ENCODE measurements at places on chromosomes 2 and 18.
A peak's percentile ranks its signal among the peaks of the same experiment; 100 is the strongest.

DNA sequence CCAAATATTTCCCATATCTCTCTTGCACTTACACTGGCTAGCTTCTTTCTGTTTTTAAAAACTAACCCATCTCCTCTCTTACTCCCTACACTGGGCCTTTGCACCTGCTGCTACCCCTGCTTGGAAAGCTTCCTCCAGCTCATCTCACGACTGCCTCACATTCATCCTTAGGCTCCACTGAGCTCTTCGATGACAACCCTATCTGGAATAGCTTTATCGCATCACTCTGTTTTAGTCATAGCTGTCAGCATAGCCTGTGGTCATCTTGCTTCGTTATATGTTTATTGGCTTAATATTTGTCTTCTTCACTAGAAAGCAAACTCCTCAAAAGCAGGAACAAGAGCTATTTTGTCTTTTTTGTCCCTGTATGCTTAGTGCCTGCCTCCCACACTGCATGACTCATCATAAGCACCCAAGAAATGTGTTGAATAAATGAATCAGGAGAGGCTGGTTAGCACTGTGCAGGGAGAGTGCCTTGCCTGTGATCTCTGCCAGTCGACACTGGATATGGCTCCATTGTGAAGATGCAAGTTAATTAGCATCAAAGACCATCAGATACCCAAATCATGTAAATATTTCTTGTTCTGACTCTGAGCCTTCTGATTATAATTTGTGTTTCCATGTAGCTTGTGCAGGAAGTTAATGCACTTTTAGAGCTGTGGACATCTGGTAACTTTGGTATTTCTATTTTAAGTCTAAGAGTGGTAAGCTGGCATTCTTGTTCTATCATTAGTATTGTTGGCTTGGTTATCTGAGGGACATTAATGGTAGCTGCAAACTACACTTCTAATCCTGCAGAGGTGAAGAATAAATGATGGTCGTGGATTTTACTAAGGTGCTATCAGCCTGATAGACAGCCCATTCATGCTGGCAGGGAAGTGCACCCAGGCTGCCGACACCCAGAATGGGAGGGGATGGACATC lies 10.3 kb upstream of the DYTN start:
- no peak for DNase-seq

- peak; percentile 21 for DNase-seq
These were observed 18.5 kb upstream of the IL36G start for GRCh38 chr2:112959109-112959812.

- DNase-seq: no peak
These were observed 32.1 kb downstream of the ADRA2B start for GRCh38 chr2:96083989-96084857.

GRCh38 chr2:172047566-172048507 lies 37.5 kb upstream of the DLX1 start:
- DNase-seq: no peak

DNA sequence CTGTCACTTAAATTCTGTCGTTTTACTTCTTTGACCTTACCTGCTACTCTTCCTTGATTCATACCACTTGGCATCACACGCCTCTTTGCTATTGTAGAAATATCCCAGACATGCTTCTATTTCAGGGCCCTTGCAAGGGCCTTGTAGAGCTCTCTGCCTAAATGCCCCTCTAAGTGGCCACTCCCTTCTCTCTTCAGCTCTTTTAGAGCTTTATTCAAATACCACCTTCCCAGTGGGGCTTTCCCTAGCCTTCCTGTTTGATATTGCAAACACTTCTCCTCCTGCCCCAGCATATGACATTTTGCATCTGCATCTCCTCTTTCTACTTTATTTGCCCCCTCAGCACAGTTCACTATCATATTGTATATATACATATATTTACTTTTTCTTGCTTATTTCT lies 54.0 kb downstream of the PELI1 start:
- DNase-seq: no peak

GRCh38 chr2:71929482-71929772 lies 218.2 kb downstream of the CYP26B1 start:
- no peak for DNase-seq

GRCh38 chr2:106176446-106177099 lies 17.5 kb downstream of the UXS1 start:
- no peak for DNase-seq

DNA sequence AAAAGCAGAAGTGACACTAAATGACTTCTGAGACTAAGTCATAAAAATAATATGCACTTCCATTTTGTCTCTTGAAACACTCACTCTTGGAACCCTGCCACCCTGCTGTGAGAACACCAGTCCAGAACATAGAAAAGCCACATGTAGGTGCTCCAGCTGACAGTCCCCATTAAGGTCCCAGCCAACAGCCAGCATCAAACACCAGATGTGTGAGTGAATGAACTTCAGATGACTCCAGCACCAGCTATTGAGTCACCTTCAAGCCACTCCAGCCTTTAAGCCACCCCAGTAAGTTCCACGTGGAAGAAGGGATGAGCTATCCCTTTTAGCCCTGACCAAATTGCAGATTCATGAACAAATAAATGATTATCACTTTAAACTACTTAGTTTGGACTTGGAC lies 31.5 kb upstream of the LGALSL start:
- DNase-seq: no peak

- no peak for DNase-seq
These were observed 13.4 kb upstream of the HRH4 start for GRCh38 chr18:24446953-24447538.

- DNase-seq: no peak
These were observed 2.6 kb downstream of the CDH2 start for GRCh38 chr18:28174181-28174905.

DNA sequence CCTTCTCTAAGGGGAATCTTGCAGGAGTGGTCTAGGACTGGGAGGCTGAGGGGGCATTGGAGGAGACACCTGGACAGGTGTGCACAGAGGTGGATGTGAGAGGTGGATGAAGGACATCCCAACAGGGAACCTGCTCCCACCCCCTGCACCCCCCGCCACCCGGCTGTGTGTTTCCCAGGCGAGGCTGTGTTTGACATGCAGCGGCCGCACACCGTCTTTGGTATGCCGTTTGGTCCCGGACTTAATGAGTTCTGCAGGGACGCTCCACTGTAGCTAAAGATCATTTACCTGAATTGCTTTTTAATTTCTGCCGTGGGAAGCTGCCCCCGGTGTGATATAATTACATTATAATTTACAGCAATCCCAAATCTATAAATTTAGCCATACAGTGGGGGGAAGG lies 87.3 kb downstream of the GLI2 start:
- DNase-seq: no peak

DNA sequence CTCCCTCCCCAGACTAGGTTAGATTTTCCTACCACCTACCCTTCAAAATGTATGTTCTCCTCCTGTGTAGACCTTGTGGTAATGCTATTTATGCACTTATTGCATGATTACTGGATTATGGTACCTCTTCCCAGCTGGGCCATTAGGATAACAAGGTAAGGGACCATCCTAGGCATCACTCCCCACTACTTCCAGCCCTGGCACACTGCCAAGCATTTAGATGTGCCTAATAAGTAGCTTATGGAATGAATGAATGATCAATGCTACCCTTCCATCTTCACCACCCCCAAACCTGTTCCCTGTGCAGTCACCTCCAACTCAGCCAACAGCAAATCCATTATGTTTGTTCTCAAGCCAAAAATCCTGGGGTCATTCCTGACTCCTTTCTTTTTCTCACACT lies 93.4 kb downstream of the C1QL2 start:
- DNase-seq: no peak

DNA sequence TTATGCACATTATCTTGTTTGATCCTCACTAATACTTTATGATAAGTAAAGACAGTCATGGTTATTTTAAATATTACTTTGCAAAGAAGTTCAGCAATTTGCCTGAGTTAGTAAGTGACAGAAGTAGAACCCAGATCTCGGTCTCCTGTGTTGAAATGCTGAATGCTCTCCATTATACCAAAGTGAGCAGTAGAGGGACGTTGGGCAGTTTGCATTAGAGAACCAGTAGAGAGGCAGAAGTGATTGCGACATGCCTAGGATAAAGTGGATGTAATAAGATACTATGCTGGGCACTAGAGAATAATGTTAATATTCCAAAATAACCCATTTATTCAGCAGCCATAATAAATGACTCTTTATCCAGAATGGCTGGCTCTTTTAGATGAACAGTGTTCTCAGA lies 201.0 kb downstream of the PMAIP1 start:
- DNase-seq: no peak

DNA sequence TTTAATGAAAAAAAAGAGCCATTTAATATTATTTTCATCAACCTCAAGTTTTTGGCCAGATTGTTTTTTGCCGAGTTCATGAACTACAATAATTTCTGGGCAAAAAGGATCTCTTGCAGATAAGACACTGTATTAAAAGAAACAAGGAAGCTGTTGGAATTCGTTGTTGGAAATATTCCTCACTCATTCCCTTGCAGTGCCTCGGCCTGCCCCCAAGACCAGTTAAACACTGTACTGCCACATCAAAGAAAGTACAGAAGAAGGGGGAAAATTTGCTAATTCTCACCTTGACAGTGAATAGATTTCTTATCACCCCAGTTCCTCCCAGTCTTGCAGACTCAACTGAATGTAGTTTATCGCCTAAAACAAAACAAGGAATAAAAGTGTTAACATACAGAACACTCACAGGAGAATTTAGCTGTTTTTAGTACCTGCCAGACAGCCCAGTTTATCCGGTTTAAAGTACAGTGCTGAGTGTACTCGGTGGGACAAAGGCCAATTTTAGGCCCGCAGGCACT lies 1.2 kb downstream of the IDH1 start:
- DNase-seq: peak; percentile 28

GRCh38 chr2:9939587-9940485 lies 11.7 kb upstream of the GRHL1 start:
- DNase-seq: no peak

DNA sequence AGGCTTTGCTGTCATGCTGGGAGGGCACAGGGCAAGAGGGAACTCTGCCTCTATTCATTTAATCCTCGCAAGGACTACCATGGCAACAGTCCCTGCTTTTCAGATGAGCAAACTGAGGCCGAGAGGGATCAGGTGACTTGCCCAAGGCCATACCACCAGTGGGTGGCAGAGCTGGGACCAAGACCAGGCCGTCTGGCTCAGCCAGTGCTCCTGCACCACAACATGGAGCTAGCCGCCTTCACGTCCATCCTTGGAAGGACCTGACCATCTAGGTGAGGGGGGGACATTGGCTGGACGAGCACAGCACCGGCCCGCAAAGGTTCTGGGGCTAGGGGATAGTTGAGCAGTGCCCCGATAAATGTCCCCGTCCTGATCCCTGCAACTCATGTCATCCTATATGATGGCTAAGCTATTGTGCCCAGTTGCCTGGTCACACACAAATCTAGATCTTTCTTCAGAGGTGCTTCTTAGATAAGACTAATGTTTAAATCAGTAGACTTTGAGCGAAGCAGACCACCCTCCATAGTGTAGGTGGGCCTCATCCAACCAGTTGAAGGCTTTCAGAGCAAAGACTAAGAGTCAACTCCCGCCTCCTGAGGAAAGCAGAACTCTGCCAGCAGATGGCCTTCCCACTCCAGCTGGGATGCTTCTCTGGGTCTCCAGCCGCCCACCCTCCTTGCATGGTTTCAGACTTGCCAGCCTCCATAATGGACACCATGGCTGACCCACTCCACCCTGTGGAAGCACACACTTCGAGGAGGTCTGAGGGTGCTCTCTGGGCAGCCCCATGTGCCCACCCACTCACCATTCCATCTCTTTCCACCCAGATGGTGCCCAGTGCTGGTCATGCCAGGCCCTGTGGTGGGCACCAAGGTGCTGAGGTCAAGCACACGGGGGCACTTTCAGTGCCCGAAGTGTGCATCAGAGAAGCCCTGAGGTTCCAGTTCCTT lies 214.8 kb upstream of the RAB6C start:
- no peak for DNase-seq

- DNase-seq: no peak
These were observed 149.3 kb downstream of the FAM124B start for GRCh38 chr2:224252631-224253030.

DNA sequence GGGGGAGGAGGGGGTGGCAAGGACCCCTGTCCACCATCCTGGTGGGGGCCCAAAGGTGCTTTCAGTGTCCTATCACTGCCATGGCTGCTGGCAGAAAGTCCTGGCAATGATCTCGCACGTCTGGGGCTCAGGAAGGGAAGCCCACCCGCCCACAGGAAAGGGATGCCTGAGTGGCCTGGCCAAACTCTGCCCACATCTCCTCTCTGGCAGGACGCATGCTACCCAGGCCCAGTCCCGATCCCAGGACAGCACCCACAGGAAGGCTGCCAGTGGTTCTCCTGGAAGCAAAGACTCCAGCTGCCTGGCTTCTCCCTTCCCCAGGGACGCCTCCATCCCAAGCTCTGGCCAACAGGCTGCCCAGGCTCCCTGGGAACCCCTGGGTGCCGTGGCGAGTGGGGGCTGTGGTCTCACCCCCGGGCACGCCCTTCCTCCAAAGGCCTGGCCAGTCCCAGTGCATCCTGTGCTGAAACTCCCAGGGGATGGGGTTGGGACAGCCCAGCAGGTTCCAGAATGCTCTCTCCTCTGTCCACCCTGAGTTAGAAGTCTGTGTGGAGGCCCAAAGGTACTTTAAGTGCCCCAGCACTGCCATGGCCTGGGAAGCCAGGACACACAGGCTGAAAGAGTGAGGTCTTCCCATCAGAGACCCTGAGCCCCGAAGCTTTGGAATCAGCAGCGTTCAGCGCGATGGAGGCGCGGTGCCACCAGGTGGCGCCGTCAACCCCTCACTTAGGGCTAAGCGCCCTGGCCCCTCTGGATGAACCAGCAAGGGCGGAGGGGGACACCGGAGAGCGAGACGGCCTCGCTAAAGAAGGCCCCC lies 29.8 kb upstream of the TAF1B start:
- DNase-seq: no peak

DNA sequence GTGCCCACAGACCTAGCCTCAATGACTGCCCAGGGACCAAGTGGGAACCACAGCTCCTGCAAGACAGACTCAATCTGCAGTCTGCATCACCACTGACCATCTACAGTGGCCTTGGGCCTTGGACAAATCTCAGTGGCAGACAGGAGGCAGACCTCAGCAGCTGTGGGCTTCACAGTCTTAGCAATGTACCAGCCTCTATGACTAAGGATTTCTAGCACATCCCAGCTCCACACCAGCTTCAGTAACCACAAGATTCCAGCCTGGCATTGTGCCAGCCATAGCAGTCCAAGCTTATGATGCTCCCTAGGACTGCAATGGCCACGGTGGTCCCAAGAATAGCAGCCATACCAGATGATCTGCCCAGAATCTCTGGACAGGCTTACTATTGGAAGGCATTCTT lies 19.6 kb upstream of the WDR75 start:
- DNase-seq: no peak

DNA sequence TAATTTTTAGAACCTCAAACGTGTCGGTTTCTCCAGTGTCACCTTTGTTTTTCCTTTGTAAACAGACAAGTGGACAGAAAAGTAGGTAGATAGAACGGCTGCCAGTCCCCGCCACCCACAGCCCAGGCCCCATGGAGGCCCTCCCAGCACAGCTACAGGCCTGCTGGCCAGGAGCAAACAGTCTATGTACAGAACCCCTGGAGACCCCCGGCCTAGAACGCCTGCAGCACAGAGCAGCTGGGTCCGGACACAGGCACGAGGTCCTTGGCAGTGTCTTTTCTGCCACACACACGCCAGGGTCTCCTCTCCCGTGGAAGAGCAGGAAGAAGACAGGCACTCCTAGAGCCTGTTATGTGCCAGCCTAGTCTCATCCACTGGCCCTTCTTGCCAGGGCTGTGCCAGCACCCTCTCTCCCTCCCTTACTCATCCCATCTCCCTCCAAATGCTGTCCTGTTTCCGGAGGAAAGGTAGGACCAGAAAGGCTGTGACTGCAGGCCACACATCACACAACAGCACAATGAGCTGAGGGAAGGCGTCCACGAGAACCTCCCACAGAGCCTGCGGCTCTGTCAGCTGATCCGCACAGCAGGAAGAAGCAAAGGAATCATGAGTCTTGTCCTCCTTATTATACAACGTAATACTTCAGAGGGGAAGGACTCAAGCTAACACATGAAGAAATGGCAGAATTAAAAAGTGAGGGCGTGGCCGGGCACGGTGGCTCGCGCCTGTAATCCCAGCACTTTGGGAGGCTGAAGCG lies 7.7 kb downstream of the DTYMK start:
- DNase-seq: no peak
